ENCODE measurements at places on chromosomes 12 and 14.

GRCh38 chr12:94318181-94318580 is 141.5 kb downstream of the CEP83 start:
- no peak for DNase-seq

GRCh38 chr12:105332925-105333324 is 2.4 kb downstream of the C12orf75 start:
- DNase-seq, result no peak

- no peak for DNase-seq
Observed at GRCh38 chr12:124827588-124828184, 36.0 kb downstream of the SCARB1 start.

DNA sequence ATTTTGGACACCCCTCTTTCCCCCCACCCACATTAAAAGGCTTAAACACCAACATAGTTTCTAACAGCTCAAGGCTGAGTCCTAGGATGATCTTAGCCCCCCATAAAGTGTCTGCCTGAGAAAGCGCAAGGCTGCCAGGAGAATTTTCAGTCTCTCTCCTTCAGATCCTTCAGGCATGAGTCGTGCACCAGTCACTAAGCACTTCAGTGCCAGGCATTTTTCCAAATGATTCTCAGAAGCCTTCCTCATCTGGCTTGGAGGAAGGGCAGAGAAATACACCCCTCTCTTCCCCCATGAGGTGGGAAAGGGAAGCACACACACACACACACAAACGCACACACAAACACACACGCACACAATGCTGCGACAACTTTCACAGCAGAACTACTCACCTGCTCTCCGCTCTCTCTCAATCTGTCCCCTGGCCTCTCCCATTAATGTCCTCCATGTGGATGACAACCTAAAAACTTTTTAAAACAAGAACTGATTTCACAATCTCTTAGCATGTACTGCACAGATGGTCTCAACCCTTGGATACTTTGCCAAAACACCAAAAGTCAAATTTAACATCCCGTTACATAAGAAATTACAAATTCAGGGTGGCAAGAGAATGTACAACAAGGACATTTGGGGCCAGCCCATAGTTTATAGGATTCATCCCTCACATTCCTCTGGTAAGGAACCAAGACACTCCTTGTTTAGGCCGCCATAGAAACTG is 49.8 kb downstream of the CKAP4 start:
- no peak for DNase-seq

DNA sequence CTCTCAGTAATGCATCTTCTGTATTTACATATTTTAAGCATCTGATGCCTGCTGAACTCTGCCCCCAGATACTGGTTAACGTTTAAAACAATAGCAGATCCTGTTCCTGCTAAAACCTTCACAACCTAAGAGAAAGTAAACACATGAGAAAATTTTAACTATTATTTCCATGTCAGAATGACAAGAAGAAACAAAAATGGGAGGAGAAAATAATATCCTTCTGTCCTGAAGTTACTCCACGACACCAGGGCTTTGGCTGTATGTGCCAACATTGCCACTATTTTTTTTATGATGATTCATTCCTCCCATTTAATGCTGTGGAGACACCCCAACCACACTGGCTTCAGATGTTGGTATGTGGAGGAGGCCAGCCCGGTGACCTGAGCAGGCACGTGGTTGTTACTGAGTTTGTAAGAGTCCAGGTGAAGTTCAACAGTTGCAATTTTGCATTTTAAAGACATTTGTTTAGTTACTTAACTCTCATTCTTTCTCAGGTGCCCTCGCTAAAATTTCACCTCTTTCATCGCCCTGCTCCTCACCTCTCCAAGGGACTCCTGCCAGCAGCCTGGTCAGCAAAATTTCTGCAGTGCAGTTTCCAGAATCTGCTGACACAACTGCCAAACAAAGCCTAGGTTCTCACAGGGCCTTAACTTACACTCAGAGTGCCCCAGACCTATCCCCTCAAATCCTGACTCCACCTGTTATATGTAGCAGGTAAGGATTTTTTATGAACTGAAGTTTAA is 65.5 kb upstream of the SLCO1C1 start:
- no peak for DNase-seq

- no peak for DNase-seq
Observed at GRCh38 chr12:106425061-106425702, 67.6 kb downstream of the POLR3B start.

- DNase-seq, result no peak
Observed at GRCh38 chr12:121156365-121156764, 23.7 kb downstream of the P2RX7 start.

GRCh38 chr14:30698463-30698862 is 76.3 kb downstream of the SCFD1 start:
- DNase-seq, result no peak

GRCh38 chr14:33634631-33635030 is 316.2 kb downstream of the EGLN3 start:
- no peak for DNase-seq

GRCh38 chr12:131103669-131104462 is 150.2 kb downstream of the ADGRD1 start:
- DNase-seq, result no peak

GRCh38 chr12:30155001-30155730 is 371.4 kb upstream of the TMTC1 start:
- DNase-seq, result no peak

GRCh38 chr12:104751594-104751993 is 206.5 kb downstream of the SLC41A2 start:
- no peak for DNase-seq

DNA sequence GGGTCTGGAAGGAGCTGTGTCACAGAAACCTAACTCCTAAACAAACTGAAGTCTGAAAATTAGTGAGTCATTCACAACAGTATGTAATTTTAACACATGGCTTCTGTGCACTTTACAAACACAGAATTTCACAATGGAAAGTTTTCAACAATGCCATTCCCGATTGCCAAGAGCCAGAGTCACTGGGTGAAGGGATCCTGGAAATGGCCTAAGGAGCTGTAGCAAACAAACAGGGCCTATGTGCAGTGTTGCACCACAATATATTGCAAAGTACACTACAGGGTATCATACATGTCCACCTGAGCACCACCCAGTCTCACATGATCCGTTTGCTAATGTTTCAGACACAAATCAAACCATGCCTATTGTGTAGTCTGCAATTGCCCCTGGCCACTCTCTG is 184.7 kb upstream of the OTX2 start:
- DNase-seq, result no peak

- peak; percentile 22 for DNase-seq
Observed at GRCh38 chr14:94005324-94006073, 8.4 kb downstream of the CCDC197 start.

- DNase-seq, result no peak
Observed at GRCh38 chr12:130568501-130568900, 147.6 kb downstream of the RIMBP2 start.

GRCh38 chr12:66107451-66107915 is 23.1 kb downstream of the LLPH start:
- peak; percentile 81 for DNase-seq
